ENCODE measurements at places on chromosomes 12 and 14.

- H3K4me3 ChIP-seq: no peak overlapping the region
- peak; percentile 53 for DNase-seq
- H3K27me3 ChIP-seq: peaks cover 24% of the 10 kb centered on the region
- H3K27ac ChIP-seq: no peak overlapping the region
- H3K36me3 ChIP-seq: no peaks in the 10 kb centered on the region
These were observed 9.4 kb downstream of the LHX5 start for GRCh38 chr12:113462117-113462774.

DNA sequence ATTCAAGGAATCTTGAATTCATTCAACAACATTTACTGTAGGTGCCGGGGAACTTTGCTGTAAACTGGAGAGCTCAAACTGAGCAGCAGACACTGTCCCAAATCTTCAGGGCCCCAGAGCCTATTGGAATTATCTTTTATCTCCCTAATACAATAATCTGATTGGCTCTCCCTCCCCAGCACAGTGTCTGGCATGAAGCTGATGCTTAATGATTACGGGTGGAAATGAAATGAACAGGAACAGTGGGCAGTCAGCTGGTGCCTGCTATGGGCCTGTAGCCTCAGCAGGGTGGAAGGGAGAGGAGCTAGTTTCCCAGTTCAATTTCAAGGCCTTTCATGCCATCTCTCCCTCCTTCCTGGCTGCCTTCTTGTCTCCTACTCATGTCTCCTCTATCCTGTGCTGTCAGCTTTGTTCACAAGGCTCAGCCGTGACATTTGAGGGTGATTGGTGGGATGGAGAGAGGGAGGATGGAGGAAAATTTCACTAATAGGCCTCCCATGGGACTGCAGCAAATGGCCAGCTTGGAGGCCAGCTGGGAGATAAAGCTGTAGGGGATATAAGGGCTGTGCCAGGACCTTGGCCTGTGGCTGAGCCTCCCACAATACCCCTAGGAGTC, 4.3 kb upstream of the RAPGEF3 start:
- H3K4me1 ChIP-seq: peaks cover 17% of the 10 kb centered on the region
- no peak overlapping the region for H3K4me3 ChIP-seq

- no peaks in the 10 kb centered on the region for H3K4me1 ChIP-seq
- H3K27me3 ChIP-seq: no peaks in the 10 kb centered on the region
- H3K36me3 ChIP-seq: no peaks in the 10 kb centered on the region
- no peak for DNase-seq
These were observed 105.1 kb downstream of the C12orf50 start for GRCh38 chr12:87924149-87924548.

DNA sequence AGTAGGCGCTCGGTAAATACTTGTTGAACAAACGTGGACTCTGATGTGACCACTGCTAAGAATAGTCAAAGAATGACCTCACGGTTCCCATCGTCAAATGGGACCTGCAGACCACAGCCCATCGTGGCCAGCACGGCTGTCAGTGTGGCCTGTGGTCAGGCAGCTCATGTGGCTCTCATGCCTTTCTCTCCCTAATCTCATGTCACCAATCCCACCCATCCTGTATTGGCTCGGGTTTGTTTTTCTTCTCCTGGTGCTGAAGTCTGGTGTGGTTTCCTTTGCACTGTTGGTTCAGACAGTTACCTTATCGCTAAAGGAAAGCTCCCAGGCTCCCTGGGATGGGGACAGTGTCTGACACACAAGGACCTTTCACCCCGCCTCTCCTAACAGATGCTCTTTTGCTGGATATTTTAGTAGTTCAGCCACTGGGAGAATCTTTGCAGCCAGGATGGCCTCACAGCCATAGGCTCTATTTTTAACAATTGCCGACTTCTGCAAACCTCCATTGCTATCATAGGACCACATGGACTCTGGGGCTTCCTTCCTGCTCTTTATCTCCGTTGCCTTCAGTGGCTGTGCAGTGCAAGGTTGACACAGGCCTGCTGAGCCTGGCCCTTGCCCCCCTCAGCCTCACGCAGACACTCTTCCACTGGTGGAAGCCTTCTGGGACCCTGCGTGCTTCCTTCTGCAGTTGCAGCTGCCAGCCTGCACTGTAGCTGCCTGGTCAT, 293.1 kb upstream of the FKBP4 start:
- H3K27me3 ChIP-seq: no peaks in the 10 kb centered on the region
- H3K36me3 ChIP-seq: no peaks in the 10 kb centered on the region
- no peaks in the 10 kb centered on the region for H3K4me1 ChIP-seq
- no peak overlapping the region for H3K4me3 ChIP-seq
- H3K27ac ChIP-seq: no peak overlapping the region
- DNase-seq: no peak

GRCh38 chr12:114668151-114668885, 15.7 kb downstream of the TBX3 start:
- H3K4me3 ChIP-seq: no peak overlapping the region
- H3K27ac ChIP-seq: no peak overlapping the region
- no peaks in the 10 kb centered on the region for H3K36me3 ChIP-seq
- H3K27me3 ChIP-seq: peaks cover 17% of the 10 kb centered on the region
- DNase-seq: no peak

- no peak overlapping the region for H3K4me3 ChIP-seq
- no peaks in the 10 kb centered on the region for H3K4me1 ChIP-seq
- DNase-seq: no peak
- H3K27me3 ChIP-seq: no peaks in the 10 kb centered on the region
- H3K27ac ChIP-seq: no peak overlapping the region
- no peaks in the 10 kb centered on the region for H3K36me3 ChIP-seq
These were observed 80.4 kb downstream of the SUDS3 start for GRCh38 chr12:118456741-118457140.

GRCh38 chr14:54207476-54208462, 189.0 kb upstream of the CDKN3 start:
- no peaks in the 10 kb centered on the region for H3K27me3 ChIP-seq
- no peaks in the 10 kb centered on the region for H3K4me1 ChIP-seq
- H3K36me3 ChIP-seq: no peaks in the 10 kb centered on the region
- no peak for DNase-seq

DNA sequence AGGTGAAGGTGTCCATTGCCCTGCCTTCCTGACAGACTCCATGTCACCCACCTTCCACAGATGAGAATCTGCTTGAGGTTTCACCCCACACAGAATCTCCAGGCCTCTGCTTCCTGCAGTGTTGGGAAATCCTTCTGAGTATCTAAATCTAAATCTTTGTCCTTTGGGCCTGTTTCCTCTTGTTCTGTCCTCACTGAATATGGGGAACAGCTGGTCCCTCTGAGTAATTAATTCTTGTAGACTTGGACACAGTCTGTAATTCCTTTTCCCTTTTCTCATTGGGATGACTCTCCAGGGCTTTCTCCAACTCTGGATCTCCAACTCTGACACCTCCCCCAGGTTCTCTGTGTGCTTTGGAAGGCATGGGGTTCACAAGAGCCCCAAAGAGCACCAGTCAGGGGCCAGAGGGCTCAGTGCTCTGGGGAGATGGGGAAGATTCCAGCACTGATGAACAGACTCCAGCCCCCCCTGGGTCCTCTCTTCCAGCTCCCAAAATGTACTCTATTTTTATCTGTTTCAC, 2.3 kb upstream of the ACVRL1 start:
- no peak overlapping the region for H3K27ac ChIP-seq
- H3K4me1 ChIP-seq: no peaks in the 10 kb centered on the region
- H3K36me3 ChIP-seq: no peaks in the 10 kb centered on the region
- no peak for DNase-seq
- peaks cover 21% of the 10 kb centered on the region for H3K27me3 ChIP-seq

GRCh38 chr12:47120736-47121135, 41.0 kb upstream of the AMIGO2 start:
- H3K27ac ChIP-seq: no peak overlapping the region
- no peak overlapping the region for H3K4me3 ChIP-seq
- no peaks in the 10 kb centered on the region for H3K36me3 ChIP-seq
- no peaks in the 10 kb centered on the region for H3K4me1 ChIP-seq

GRCh38 chr12:107134558-107134957, 41.2 kb upstream of the CRY1 start:
- no peaks in the 10 kb centered on the region for H3K4me1 ChIP-seq
- no peaks in the 10 kb centered on the region for H3K36me3 ChIP-seq
- H3K4me3 ChIP-seq: no peak overlapping the region
- no peaks in the 10 kb centered on the region for H3K27me3 ChIP-seq
- no peak overlapping the region for H3K27ac ChIP-seq
- DNase-seq: peak; percentile 42
